NCI-H510A treated with DMSO at 0.1 percent for 48 hours (cell line): ENCODE measurements at places on chromosomes 6 and 20.

- peak; percentile 19 for DNase-seq
Measured at GRCh38 chr20:19828232-19828631, 70.2 kb downstream of the RIN2 start.

- DNase-seq, result no peak
Measured at GRCh38 chr6:98548301-98548700, 286.1 kb upstream of the POU3F2 start.

DNA sequence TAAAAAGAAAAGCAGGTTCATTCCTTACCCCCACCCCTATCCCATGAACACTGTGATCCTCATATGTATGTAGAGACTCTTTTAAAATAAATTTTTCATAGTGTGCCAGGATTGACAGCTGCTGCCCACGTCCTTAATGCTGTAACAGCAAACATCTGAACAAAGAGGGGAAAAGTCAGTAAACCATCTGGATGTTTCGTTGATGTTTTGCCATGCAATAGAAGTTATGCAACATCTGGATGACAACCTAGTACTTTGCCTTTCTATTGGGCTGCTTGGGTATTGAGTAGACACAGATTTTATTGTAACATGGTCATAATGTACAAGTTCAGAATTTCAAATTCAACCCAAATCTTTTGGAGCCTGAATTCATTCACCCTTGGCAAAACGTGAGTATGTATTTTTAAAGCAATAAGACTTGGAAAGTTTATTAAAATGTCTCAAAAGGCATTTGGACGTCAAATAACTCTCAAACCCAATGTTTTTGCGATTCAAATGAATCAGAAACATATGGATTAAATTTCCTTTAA, 500.3 kb downstream of the DHX35 start:
- DNase-seq, result no peak

GRCh38 chr6:153121311-153121710, 9.8 kb downstream of the RGS17 start:
- no peak for DNase-seq

- no peak for DNase-seq
Measured at GRCh38 chr6:125968493-125968892, 11.9 kb downstream of the HINT3 start.

- no peak for DNase-seq
Measured at GRCh38 chr20:50579511-50579910, 69.3 kb downstream of the PTPN1 start.

GRCh38 chr20:20827992-20828597, 115.7 kb upstream of the RALGAPA2 start:
- peak; percentile 34 for DNase-seq
